ENCODE measurements at places on chromosomes 4 and X.

- H3K4me3 ChIP-seq = no peak overlapping the region
- H3K4me1 ChIP-seq = peaks cover 42% of the 10 kb centered on the region
- H3K27ac ChIP-seq = no peak overlapping the region
- DNase-seq = no peak
- H3K27me3 ChIP-seq = no peaks in the 10 kb centered on the region
- H3K36me3 ChIP-seq = no peaks in the 10 kb centered on the region
Observed at GRCh38 chr4:41079881-41080560, 134.3 kb downstream of the APBB2 start.

DNA sequence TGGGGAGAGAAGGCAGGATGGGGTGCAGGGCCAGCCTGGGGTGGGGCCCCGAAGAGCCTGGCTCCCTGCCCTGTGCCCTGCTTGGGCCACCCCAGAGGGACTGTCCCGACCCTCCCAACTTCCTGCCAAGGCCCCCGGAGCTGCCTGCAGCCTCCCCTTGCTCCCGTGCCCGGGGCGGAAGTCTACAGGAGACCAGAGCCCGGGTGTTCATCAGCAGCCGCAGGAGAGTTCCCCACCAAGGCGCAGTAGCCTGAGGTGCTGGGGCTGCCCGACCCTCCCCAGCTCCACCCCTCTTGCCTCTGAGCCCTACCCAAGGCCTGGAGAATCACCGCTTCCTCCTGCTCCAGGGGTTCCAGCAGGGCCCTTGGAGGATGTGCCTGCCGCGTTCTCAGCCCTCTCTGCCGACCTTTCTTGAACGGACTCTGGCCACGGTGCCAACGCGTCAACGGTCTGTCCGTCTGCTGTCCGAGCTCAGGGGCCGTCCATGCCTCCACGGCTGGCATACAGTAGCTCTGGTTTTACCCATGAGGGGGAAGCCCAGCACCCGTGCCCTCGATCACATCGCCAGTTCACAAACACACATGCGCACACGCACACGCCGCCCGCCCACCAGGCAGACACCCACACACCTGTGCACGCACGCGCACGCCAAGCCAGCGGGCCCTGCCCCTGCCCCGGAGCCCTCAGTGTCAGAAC lies 36.0 kb upstream of the SPON2 start:
- peak overlapping the region; percentile 70 for H3K27ac ChIP-seq
- H3K27me3 ChIP-seq = no peaks in the 10 kb centered on the region
- H3K36me3 ChIP-seq = peaks cover 4% of the 10 kb centered on the region
- H3K4me3 ChIP-seq = no peak overlapping the region
- peak; percentile 87 for DNase-seq

DNA sequence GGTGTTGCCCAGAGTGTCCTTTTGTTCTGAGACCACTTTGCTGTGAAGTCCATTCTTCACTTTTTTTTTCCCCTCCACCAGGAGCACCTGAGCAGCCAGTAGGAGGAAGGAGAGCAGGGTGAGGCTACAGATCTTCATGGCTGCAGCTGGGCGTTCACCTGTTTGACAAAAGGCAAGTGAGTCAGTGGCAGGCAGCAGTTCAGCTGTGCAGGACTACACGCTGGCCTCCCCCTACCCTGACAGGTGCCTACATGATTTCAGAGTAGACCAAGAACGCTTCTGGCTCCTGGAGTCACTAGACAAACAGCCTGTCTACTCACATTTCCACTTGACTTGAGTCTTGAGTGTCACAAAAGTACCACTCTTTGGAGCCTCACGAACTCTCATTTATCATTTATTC lies 2.0 kb downstream of the FGFBP1 start:
- H3K4me1 ChIP-seq = peaks cover 8% of the 10 kb centered on the region
- H3K36me3 ChIP-seq = no peaks in the 10 kb centered on the region
- DNase-seq = no peak
- no peaks in the 10 kb centered on the region for H3K27me3 ChIP-seq

- H3K27ac ChIP-seq = no peak overlapping the region
- H3K36me3 ChIP-seq = peaks cover 2% of the 10 kb centered on the region
- no peak for DNase-seq
- H3K4me1 ChIP-seq = peaks cover 23% of the 10 kb centered on the region
- H3K4me3 ChIP-seq = no peak overlapping the region
Observed at GRCh38 chr4:168511780-168512489, 15.1 kb downstream of the PALLD start.

GRCh38 chr4:106583567-106583966 lies 215.0 kb upstream of the GIMD1 start:
- H3K36me3 ChIP-seq = no peaks in the 10 kb centered on the region
- DNase-seq = no peak
- no peaks in the 10 kb centered on the region for H3K27me3 ChIP-seq
- peak overlapping the region; percentile 5 for H3K27ac ChIP-seq
- H3K4me3 ChIP-seq = no peak overlapping the region

DNA sequence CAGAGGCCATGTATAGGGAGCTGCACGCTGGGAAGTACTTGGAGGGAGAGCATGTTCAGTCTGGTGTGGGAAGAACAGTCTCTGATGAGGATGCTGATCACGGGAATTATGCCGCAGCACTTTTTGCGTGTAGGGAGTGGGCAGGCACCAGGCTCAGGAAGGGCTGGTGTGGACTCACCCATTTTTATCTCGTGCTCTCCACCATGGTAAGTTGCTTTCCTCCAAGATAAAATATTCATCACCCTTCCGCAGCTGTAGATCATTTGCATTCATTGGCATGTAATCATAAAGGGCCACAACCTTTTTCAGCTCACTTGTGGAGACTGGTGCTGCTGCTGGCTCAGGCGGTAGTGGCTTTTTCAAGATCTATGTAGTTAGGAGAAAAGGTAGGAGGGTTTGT lies 11.8 kb upstream of the TIMM8A start:
- no peak for DNase-seq
- no peaks in the 10 kb centered on the region for H3K4me1 ChIP-seq
- no peaks in the 10 kb centered on the region for H3K27me3 ChIP-seq
- no peak overlapping the region for H3K27ac ChIP-seq

DNA sequence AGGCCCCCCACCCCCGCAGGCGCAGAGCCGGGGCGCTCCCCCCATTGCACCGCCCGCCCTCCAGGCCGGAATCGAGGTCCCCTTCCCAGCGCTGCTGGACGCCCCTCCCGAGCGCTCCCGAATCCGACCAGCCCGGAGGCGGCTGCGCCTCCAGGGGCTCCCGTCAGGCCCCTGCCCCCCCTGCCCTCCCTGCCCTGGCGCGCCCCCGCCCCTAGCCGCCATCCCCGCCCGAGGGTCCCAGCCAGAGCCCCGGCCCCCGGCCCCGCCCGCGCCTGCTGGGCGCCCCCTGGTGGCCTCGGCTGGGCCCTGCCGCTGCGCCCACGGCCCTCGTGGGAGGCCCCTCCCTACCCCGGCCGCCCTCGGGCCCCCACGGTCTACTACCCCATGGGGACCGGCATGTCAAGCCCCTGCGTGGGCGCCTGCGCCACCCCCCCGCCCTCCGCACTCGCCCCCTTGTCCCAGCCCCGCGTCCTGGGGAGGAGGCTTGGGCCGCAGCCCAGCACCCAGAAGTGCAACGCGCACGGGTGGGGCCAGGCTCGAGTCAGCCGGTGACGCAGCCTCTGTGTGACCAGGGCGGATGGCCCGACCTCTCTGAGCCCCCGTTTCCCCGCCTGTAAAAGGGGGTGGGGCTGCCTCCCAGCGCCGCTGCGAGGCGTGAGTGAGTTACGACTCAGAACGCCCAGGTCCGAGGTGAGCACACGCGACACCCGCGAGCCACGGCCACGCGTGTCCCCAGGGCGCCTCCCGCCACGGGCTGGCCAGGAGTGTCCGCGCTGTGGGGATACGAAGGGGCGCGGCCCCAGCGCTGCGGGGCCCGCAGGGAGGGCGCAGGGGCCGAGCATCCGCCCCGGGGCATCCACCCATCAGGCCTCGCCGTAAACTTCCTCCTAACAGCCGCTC lies 104.9 kb downstream of the FAM53A start:
- no peaks in the 10 kb centered on the region for H3K27me3 ChIP-seq
- peak; percentile 91 for DNase-seq
- H3K36me3 ChIP-seq = no peaks in the 10 kb centered on the region
- peaks cover 5% of the 10 kb centered on the region for H3K4me1 ChIP-seq

DNA sequence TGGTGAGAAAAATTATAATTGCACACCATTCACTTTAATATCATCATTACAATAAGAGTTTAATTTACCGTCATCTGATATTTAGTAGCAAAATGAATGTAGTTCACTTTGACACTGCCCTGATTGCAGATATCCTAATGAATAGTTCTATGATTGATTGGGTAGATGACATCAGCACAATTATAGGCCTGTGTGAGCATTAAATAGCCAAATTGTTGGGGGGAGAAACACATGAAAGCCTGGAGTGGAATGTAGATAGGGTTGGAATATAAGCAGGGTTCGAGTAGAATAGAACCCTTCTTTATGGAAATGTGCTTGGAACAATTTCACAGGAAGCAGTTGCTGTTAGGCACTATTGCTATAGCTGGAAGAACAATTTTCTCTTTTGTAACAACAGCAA lies 1526.2 kb downstream of the RPA4 start:
- H3K4me3 ChIP-seq = no peak overlapping the region
- peaks cover 5% of the 10 kb centered on the region for H3K27me3 ChIP-seq
- peaks cover 20% of the 10 kb centered on the region for H3K4me1 ChIP-seq
- no peak overlapping the region for H3K27ac ChIP-seq
- H3K36me3 ChIP-seq = no peaks in the 10 kb centered on the region

- no peak overlapping the region for H3K4me3 ChIP-seq
- no peaks in the 10 kb centered on the region for H3K36me3 ChIP-seq
- DNase-seq = no peak
- H3K27ac ChIP-seq = no peak overlapping the region
Observed at GRCh38 chr4:184064877-184065276, 152.8 kb downstream of the ENPP6 start.

DNA sequence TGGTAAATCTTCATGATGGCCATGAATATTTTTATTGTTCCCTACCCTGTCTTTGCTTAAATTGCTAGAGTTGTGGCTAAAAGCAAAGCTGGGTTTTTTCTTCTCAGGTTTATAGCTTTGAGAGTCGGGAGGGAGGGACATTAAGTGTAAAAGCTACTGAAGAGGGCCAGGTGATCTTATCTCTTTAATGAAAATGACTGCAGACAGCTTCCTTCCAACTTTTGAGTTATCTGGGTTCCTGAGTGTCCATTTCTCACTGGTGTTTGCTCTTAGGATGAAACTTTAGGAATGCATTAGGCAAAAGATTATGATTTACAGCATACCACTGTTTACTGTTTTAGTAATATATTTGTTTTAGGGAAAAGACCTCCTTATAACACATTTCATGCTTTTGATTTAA lies 187.7 kb downstream of the SHROOM3 start:
- H3K4me1 ChIP-seq = peaks cover 71% of the 10 kb centered on the region
- no peaks in the 10 kb centered on the region for H3K36me3 ChIP-seq
- H3K27me3 ChIP-seq = no peaks in the 10 kb centered on the region
- H3K27ac ChIP-seq = peak overlapping the region; percentile 98
- H3K4me3 ChIP-seq = no peak overlapping the region

Measured in chondrocyte (in vitro differentiated cells).